ENCODE measurements at places on chromosomes 2 and 18. TPM values are rescaled to one million over a fixed set of nuclear protein-coding genes. Genes with fewer than 3 reads are reported as not detected.

The SANBR gene
- 11.4 TPM for total RNA-seq

The ICA1L gene
- total RNA-seq: 2.0 TPM

The CYS1 gene
- 21.3 TPM for total RNA-seq

GRCh38 chr2:130160131-130160530, 15.2 kb upstream of the CCDC74B start:
- no peak overlapping the region for H3K4me3 ChIP-seq
- no peaks in the 10 kb centered on the region for H3K4me1 ChIP-seq
- DNase-seq: no peak
- no peaks in the 10 kb centered on the region for H3K27me3 ChIP-seq
- H3K27ac ChIP-seq: no peak overlapping the region

DNA sequence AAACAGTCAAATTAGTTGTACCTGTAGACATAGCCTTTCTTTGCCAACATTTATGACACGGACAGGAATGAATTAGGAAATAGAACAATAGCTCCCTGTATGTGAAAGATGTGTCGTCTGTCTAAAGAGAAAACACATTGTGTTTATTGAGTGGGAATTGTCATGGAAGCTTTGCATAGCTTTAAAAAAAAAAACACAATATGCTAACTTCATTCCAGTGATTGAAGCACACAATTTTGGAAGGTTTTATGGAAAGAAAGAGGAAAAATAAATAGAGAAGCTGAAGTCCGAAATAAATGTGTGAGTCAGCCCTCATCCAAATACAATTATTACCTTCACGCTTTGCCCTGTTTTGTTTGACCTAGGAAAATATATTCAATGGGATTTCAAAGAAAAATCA, 1095.7 kb downstream of the TSN start:
- DNase-seq: no peak
- no peak overlapping the region for H3K4me3 ChIP-seq
- H3K36me3 ChIP-seq: no peaks in the 10 kb centered on the region
- H3K27me3 ChIP-seq: no peaks in the 10 kb centered on the region
- H3K4me1 ChIP-seq: no peaks in the 10 kb centered on the region

GRCh38 chr2:75340560-75340959, 141.2 kb upstream of the TACR1 start:
- no peaks in the 10 kb centered on the region for H3K36me3 ChIP-seq
- no peak for DNase-seq
- H3K4me3 ChIP-seq: no peak overlapping the region

- H3K4me1 ChIP-seq: peaks cover 52% of the 10 kb centered on the region
- peak overlapping the region; percentile 8 for H3K4me3 ChIP-seq
- no peaks in the 10 kb centered on the region for H3K27me3 ChIP-seq
- no peaks in the 10 kb centered on the region for H3K36me3 ChIP-seq
- peak; percentile 76 for DNase-seq
- peak overlapping the region; percentile 77 for H3K27ac ChIP-seq
Measured at GRCh38 chr2:84924173-84925106, 19.0 kb downstream of the TMSB10 start.

GRCh38 chr18:57023275-57023882, 123.5 kb upstream of the BOD1L2 start:
- H3K4me1 ChIP-seq: no peaks in the 10 kb centered on the region
- H3K36me3 ChIP-seq: no peaks in the 10 kb centered on the region
- H3K4me3 ChIP-seq: no peak overlapping the region
- no peak overlapping the region for H3K27ac ChIP-seq
- no peak for DNase-seq

DNA sequence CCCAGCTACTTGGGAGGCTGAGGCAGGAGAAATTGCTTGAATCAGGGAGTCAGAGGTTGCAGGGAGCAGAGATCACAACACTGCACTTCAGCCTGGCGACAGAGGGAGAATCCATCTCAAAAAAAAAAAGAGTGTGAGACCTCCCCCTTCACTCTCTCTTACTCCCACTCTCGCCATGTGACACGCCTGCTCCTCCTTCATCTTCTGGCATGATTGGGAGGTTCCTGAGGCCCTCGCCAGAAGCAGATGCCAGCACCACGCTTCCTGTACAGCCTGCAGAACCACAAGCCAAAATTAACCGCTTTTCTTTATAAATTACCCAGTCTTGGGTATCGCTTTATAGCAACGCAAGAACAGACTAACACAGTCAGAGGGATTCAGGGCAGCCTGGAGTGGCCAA, 66.3 kb upstream of the CREB1 start:
- no peak overlapping the region for H3K4me3 ChIP-seq
- no peaks in the 10 kb centered on the region for H3K27me3 ChIP-seq
- no peak overlapping the region for H3K27ac ChIP-seq
- H3K36me3 ChIP-seq: no peaks in the 10 kb centered on the region
- H3K4me1 ChIP-seq: peaks cover 17% of the 10 kb centered on the region

- H3K36me3 ChIP-seq: no peaks in the 10 kb centered on the region
- H3K4me1 ChIP-seq: no peaks in the 10 kb centered on the region
- H3K27ac ChIP-seq: no peak overlapping the region
- no peaks in the 10 kb centered on the region for H3K27me3 ChIP-seq
- H3K4me3 ChIP-seq: no peak overlapping the region
Measured at GRCh38 chr2:85971366-85971765, 82.6 kb upstream of the ST3GAL5 start.

DNA sequence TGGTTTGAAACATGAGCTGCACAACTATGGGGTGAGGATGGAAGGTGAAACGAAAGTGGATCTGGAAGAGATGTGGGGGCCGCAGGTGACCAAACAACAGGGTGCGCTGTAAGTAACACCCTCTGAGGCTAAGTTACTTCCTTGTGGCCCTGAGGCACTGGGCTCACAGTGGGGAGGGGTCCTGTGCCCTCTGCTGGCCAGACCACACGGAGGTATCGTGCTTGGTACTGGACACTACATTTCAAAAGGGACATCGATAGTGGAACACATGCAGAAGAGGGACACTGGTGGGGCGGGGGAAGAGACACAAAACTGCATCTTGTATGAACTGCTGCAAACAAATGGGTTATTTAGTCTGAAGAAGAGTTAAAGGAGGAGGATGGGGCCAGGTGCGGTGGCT, 110.6 kb downstream of the CLIP4 start:
- no peak for DNase-seq
- H3K36me3 ChIP-seq: no peaks in the 10 kb centered on the region
- no peak overlapping the region for H3K27ac ChIP-seq

Data from SJSA1 (cell line).